EH (cell line): ENCODE measurements at places on chromosomes 7 and 10.
A peak's percentile ranks its signal among the peaks of the same experiment; 100 is the strongest.

DNA sequence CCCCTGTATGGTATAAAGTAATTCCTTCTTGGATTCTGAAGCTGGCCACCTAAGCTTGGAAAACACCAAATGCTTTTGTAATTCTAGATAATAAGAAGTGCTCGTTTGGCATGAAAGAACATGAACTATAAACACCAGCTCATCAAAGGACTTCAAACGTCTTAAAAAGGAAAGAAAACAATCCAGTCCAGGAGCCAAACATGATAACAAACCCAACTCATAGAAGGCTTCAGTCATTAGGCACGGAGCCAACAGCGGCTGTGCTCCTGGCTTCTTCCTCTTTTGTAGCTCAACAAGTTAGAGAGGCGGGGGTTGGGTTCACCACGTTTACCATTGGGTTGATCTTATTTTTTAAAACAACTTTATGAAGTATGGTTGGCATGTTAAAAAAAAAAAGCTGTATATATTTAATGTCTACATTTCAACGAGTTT, 56.4 kb upstream of the ECHDC3 start:
- peak; percentile 45 for DNase-seq

- DNase-seq = no peak
Measured at GRCh38 chr10:110355922-110356627, 51.4 kb upstream of the SMNDC1 start.

DNA sequence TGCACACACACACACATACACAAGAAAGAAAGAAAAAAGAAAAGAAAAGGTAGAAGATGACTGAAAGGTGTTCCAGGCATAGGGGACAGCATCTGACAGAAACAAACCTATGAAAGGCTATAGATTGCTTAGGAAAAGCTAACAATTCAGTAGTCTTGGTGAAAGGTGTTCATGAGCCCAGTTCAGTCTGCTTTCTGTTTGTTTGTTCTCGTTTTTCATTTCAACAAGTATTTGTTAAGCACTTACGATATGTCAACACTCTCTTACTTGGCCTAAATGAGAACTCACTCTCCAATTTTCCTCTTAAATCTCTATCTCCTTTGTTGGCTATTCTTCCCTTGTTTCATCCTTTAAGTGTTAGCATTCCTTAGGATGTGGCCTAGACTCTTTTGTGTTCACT, 133.2 kb downstream of the GRM8 start:
- DNase-seq = no peak

- DNase-seq = peak; percentile 0
Measured at GRCh38 chr7:141737118-141737835, 881 bp upstream of the SSBP1 start.

DNA sequence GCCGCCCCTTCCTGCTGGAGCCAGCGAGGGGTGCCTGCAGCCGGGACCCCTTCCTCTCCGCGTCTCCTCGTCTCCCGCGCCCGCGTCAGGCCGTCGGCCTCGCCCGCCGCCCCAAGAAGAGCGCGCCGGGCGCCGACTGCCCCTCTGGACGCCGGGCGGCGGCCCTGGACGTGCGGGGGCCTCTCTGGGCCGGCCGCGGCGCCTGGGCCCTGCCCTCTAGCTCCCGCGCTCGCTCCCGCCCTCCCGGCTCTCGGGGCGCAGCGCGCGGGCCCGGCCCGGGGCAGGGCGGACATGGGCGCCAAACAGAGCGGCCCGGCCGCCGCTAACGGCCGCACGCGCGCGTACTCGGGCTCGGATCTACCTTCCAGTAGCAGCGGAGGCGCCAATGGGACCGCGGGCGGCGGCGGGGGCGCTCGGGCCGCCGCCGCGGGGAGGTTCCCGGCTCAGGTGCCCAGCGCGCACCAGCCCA, 704 bp downstream of the ZNRF2 start:
- DNase-seq = peak; percentile 43

GRCh38 chr7:33604056-33604455, 301.3 kb upstream of the BMPER start:
- peak; percentile 4 for DNase-seq

DNA sequence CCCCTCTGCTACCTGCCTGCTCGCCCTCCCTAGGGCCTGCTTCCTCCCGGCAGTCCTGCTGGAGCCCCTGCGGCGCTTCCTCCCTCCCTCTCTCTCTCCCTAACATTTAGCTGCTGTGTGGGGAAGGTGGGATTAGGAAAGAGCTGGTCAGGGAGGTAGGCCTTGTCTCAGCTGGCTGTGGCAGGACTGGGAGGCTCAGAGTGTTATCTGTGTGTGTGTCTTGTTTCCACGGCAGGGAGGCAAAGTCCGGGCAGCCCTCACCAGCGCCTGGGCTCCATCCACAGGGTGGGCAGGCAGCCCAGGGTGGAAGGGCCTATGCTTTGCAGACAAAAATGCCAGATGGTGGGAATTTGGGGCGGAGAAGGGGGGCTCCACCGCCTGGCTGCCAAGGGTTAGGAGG, 105.7 kb downstream of the RPS24 start:
- DNase-seq = no peak

DNA sequence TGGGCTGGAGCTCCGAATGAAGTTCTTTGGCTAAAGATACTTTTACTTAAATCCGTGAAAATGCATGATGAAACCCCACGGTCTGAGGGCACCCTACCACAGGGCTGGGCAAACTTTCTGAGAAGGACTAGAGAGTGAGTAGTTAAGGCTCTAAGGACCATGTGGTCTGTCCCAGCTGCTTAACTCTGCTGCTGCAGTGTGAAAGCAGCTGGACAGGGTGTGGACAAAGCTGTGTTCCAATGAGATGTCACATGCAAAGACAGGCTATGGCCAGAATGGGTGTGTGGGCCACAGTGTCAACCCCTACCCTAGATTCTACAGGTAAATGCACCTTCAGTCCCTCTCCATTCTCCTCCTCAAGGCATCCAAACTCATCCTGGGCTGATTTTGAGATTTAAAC, 18.8 kb downstream of the PDIA4 start:
- DNase-seq = no peak

- DNase-seq = peak; percentile 13
Measured at GRCh38 chr7:98613601-98614425, 3.3 kb upstream of the NPTX2 start.

DNA sequence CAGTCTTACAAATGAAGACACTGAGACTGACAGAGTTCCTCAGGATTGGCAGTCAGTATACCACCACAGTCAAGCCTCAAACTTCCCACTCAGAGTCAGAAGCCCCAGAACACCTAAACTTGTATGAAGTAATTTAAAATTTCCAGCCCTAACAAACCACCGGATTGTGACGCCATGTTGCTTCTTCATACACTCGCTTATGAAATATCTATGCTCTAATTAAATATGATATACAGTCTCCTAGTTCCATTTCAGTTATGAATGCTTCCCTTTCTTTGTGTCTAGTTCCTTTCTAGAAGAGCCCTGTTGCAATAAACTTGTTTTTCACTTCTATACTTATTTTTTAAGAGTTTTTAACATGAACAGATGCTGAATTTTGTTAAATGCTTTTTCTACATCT, 172.0 kb upstream of the NOBOX start:
- DNase-seq = no peak

- DNase-seq = peak; percentile 2
Measured at GRCh38 chr10:23826421-23826820, 382.5 kb upstream of the KIAA1217 start.

- DNase-seq = peak; percentile 38
Measured at GRCh38 chr10:84423719-84424118, 95.3 kb downstream of the CCSER2 start.

- DNase-seq = no peak
Measured at GRCh38 chr7:1690359-1690958, 20.4 kb downstream of the ELFN1 start.

DNA sequence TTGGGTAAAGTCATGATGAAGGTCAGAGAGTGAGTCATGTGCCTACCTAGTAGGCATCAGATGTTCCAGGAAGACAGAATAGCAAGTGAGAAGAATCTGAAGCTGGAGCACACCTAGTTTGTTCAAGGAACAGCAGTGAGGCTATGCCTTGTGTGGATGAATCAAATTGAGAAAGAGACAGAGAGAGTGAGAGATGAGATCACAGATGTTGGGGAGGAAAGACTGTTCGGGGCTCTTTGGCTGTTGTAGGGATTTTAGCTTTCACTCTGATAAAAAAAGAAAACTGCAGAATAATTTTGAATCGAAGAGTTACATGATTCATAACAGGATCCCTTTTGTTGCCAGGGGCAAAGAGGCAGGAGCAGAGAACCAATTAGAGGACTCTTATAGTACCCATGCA, 6.3 kb downstream of the LIPF start:
- DNase-seq = no peak

DNA sequence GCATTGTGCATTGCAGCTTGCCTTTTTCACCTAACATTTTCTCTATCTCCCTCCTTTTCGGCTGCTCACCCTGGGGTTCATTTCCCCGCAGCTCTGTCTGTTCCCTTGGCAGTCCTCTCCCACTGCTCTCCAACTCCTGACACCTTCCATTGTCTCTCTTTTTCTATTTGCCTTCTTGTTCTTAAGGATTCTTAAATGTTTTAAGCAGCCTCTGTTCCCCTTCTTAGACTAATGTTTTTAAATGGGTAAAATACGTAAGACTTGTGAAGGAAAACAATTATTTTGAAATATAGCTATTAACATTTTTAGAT, 19.4 kb downstream of the BMPR1A start:
- no peak for DNase-seq

- DNase-seq = no peak
Measured at GRCh38 chr7:99447943-99448342, 9.2 kb downstream of the CPSF4 start.

DNA sequence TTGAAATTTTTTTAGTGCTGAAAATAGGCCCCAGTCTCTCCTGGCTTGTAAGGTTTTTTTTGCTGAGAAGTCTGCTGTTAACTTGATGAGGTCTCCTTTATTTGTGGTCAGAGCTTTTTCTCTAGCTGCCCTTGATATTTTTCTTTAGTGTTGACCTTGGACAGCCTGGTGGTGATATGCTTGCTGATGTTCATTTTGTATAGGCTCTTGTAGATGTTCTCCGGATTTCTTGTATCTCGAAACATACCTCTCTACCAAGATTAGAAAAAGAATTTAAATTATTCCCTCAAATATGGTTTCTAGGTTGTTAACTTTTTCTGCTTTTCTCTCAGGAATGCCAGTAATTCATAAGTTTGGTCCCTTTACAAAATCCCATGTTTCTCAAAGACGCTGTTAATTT, 102.3 kb downstream of the TWIST1 start:
- DNase-seq = no peak

GRCh38 chr7:7208520-7208919, 26.2 kb downstream of the C1GALT1 start:
- no peak for DNase-seq

- peak; percentile 78 for DNase-seq
Measured at GRCh38 chr7:90999989-91000979, 263.9 kb upstream of the FZD1 start.

GRCh38 chr7:106416430-106416829, 131.6 kb upstream of the NAMPT start:
- no peak for DNase-seq

DNA sequence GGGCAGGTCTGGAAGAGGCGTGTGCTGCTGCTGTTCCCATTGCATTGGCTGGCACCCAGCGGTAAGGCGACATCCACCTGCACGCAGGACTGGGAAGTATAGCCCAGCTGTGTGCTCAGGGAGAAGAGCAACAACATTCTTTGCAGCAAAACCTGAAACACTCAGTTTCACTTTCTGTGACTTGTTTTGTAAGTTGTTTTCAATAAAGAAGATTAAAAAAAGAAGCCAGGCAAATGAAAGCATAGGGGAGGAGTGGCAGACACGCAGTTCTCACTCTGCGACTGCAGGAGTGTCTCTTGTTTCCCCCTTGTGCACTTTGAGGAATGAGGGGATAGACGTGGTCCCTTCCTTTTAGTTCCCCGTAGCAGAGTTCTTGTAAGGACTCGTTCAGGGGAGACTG, 5.8 kb downstream of the FBH1 start:
- DNase-seq = no peak

DNA sequence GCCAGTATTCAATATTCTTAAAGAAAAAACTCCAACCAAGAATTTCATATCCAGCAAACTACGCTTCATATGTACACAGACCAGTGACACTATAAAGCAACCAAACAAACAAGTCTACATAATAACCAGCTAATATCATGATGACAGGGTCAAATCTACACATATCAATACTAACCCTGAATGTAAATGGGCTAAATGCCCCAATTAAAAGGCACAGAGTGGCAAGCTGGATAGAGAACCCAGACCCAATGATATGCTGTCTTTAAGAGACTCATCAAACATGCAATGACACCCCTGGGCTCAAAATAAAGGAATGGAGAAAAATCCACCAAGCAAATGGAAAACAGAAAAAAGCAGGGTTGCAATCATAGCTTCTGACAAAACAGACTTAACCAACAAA, 218.1 kb upstream of the NFE2L3 start:
- DNase-seq = no peak

DNA sequence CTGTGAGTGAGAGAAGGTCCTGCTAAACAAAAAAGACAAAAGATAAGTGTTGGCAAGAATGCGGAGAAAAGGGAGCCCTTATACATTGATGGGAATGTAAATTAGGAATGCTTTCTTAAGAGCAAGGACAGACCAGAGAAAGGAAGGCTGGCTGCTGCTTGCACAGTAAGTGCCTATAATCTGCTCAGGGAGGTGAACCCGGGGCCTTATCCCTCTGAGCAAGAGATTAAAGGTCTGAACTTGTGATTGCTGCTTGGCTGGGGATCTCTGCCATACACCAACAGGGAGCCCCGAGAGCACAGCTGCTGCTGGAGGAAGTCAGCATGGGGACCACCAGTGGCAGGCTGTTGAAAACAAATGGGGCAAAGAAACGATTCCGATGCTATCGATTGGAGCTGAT, 32.0 kb upstream of the CRTAC1 start:
- no peak for DNase-seq

GRCh38 chr7:143050931-143051330, 1.2 kb upstream of the OR6V1 start:
- no peak for DNase-seq

DNA sequence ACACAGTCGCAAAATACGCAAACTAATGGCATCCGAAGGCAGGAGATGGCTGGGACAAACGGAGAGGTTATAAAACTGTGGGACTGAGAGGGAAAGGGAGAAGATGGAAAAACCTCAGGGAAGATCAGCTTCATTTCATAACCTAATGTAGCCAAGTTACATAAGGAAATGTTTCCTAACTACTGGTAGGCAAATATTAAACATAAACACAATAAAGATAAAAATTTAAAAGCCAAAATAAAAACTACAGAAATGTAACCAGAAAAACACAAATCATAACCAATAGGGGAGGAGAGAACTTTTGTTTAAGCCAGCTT, 13.1 kb upstream of the MNX1 start:
- DNase-seq = no peak
